ENCODE measurements at places on chromosomes 1 and 21.

GRCh38 chr1:56135069-56135863 is 444.1 kb downstream of the PLPP3 start:
- no peak for DNase-seq

GRCh38 chr1:42932442-42932941 is 26.2 kb downstream of the SLC2A1 start:
- DNase-seq: no peak

- DNase-seq: no peak
Observed at GRCh38 chr21:44590311-44590721, 2.0 kb downstream of the KRTAP10-6 start.

DNA sequence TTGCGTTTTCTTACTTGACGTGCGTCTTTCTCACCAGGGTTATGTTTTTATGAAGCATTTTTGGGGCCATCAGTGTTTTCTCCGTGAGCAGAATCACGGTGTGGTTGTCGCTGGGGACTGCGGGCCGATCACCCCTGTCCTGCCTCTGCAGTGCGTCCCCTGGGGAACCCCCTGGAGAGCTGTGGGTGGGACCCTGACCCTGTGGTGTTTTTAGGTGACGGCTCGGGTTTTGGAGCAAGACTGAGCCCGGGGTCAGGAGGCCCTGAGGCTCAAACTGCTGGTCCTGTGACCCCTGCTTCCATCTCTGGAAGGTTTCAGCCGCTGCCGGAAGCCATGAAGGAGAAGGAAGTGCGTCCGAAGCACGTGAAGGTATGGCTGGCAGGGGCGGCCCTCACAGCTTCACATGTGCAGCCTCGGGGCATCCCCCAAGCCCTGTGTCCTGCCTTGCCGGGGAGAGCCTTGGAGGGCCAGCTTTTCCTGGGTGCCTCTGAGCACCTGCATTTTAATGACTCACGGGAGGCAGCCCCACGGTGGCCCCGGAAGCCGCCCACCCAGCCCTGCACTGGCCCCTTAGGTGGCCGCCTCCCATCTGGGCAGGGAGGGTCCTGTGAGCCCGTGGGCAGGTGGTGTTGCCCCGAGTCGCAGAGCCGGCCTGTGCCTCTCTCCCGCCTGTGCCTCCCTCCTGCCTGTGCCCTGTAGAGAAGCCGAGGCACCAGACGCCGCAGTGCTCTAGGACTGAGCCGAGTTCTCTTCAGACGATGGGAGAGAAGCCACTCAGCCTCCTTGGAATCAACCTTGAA is 36.7 kb upstream of the DIP2A start:
- no peak for DNase-seq

GRCh38 chr1:244836135-244836521 is 670 bp downstream of the COX20 start:
- DNase-seq: peak; percentile 25

- DNase-seq: no peak
Observed at GRCh38 chr1:20834192-20834591, 47.1 kb upstream of the HP1BP3 start.

GRCh38 chr21:26783466-26784195 is 61.6 kb downstream of the ADAMTS1 start:
- DNase-seq: no peak

DNA sequence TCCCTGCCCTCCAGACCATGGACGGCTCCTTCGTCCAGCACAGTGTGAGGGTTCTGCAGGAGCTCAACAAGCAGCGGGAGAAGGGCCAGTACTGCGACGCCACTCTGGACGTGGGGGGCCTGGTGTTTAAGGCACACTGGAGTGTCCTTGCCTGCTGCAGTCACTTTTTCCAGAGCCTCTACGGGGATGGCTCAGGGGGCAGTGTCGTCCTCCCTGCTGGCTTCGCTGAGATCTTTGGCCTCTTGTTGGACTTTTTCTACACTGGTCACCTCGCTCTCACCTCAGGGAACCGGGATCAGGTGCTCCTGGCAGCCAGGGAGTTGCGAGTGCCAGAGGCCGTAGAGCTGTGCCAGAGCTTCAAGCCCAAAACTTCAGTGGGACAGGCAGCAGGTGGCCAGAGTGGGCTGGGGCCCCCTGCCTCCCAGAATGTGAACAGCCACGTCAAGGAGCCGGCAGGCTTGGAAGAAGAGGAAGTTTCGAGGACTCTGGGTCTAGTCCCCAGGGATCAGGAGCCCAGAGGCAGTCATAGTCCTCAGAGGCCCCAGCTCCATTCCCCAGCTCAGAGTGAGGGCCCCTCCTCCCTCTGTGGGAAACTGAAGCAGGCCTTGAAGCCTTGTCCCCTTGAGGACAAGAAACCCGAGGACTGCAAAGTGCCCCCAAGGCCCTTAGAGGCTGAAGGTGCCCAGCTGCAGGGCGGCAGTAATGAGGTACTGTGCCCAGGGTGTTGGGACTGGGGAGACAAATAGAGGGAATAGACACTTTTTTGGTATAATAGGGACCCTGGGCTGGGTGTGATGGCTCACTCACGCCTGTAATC is 1.0 kb downstream of the ZBTB48 start:
- no peak for DNase-seq

- no peak for DNase-seq
Observed at GRCh38 chr1:190588424-190588823, 110.8 kb upstream of the BRINP3 start.

- DNase-seq: no peak
Observed at GRCh38 chr1:67316180-67316902, 8.7 kb downstream of the IL12RB2 start.

- no peak for DNase-seq
Observed at GRCh38 chr1:223473601-223474344, 80.6 kb downstream of the CCDC185 start.

GRCh38 chr1:28516518-28516956 is 10.7 kb downstream of the RCC1 start:
- no peak for DNase-seq

- DNase-seq: no peak
Observed at GRCh38 chr1:208172423-208173145, 71.6 kb downstream of the PLXNA2 start.

DNA sequence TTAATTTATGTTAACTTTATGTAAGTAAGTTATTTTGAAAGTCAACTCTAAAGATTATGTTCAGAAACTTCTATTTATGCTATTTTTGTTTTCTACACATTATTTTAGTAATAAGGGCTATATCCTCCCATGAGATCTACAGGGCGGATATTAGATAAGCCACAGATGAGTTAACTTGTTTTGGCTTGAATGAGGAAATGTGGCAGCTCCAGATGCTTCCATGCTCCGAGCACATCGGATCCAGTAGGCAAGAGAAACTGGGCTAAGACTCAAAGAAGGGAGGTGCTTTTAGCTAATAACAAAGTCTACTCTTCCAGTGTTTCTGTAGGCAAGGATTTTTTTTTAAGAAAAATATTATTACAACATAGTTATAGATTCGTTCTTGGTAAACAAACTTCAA is 20.0 kb upstream of the LAMC1 start:
- no peak for DNase-seq

DNA sequence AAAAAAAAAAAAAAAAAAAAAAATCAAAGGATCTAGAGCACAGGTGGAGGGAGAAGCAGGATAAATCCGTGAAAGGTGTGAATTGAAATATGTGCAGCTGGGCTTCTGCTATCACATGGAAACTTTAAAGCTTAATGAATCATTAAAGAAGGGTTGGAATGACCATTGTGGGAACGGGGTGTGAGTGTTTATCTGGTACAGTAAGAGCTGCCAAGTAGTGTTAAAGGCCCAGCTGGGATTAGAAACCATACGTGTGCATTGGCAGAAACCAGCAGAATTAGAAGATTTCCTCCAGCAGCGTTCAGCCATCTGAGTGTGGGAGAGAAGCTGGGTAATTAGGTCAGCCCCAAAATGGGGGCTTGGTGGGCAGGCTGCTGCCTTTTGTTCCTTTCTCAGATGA is 13.5 kb downstream of the FALEC start:
- no peak for DNase-seq

DNA sequence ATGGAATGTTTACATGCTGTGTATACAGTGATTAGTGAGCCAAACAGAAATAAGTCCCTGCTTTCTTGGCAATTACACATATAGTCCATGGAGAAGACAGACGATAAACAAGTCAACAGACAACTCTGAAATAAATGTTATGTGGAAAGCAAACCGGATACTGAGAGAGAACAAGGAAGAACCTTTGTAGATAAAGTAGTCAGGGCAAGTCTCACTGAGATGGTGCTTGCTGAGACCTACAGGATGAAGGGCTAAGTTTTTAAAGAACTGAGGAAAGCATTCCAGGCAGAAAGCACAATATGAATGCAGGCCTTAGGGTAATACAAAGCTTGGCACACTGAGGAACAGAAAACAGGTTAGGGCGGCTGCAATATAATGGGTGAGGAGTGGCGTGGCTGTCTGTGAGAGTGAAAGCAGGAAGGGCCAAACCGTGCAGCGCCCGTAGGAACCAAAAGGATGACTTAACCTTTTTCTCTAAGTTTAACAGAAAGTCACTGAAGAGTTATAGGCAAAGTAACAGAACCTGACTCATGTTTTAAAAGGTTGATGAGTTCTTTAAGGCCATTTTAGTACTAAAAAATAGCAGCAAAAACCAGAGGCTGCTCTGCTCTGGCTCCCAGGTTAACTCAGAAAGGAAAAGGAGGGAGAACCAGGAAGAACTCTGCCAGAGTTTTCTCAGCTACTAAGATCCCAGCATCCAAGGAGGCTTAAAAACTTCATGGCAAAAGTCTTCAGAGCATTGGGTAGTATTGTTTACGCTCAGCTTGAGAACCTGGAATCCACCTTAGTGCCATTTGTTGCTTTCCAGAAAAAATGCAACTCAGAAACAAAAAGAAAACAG is 8.7 kb upstream of the TTF2 start:
- DNase-seq: peak; percentile 39

DNA sequence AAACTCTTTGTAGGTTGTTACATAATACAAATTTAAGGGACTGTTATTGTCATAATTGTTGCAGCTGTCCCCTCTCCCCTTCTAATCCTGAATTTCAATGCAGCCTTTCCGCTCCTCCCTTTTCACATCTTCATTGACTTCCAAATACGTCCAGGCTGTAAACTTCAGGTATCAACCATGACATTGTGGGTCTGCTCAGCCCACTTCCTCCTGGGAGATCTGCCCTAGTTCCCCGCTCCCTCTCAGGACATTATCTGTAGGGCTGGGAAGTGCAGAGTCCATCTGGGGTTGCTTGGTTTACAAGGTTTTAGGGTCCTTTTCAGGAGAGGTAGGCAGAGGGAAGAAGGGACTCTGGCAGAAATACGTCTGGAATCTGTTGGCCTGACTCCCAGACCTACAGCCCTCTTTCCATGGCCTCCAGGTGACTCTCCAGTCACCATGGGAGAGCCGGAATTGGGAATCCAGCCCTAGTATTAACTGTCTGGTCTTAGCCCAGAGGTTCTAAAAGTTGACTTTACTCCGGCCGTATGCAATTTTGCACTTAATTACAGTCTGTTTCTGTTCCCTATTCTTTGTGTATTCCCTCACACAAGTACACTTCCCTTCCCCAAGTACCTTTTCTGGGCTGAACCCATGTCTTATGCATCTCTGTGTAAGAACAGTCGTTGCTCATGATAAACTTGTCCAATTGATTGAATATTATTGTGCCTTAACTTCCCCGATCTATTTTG is 4.7 kb upstream of the DENND2D start:
- DNase-seq: no peak

GRCh38 chr21:45973475-45974072 is 8.0 kb upstream of the COL6A1 start:
- DNase-seq: peak; percentile 81

DNA sequence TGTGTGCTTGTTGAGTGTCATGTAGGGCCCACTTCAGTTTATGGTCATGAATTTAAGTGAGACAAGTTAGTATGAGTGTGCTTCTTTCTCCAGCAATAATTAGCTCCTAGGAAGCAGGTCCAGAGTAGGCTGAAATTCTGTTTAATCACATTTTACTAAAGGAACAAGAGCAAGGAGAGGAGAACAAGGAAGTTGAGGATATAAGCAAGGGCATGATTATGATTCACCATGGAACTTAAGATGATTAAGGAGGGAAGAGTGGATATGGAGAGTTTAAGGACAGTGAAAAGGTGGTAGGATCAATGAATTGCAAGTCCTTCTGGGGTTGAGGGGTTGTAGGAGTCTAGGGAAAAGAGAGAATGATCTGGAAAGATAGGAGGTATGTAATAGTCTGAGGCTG is 3.1 kb upstream of the DIPK1A start:
- DNase-seq: no peak

GRCh38 chr1:203589171-203589570 is 37.5 kb upstream of the ATP2B4 start:
- DNase-seq: no peak

GRCh38 chr1:157496121-157496526 is 56.2 kb downstream of the FCRL5 start:
- peak; percentile 10 for DNase-seq

DNA sequence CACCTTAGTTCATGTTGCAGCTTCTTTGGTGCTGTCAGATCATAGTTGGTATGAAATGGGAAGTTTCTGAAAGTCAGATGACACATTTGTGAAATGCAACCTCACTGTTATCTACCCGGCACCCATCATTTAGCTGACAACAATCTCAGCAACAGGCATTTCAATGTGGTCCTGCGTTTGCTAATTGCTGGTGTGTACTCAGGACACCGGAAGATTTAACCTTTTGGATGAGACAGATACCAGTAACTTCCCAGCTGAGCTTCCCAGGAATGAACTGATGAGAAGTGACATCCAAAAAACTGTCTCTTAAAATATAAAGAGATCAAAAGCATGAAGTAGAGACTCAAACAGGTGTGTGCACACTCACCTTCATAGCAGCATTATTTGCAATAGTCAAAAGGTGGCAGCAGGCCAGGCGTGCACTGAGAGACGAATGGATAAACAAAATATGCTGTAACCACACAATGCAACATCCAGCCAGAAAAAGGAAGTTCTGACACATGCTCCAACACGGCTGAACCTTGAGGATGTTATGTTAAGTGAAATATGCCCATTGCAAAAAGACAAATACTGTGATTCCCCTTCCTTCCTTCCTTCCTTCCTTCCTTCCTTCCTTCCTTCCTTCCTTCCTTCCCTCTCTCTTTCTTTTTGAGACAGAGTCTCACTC is 7.9 kb upstream of the CLDN14 start:
- no peak for DNase-seq

DNA sequence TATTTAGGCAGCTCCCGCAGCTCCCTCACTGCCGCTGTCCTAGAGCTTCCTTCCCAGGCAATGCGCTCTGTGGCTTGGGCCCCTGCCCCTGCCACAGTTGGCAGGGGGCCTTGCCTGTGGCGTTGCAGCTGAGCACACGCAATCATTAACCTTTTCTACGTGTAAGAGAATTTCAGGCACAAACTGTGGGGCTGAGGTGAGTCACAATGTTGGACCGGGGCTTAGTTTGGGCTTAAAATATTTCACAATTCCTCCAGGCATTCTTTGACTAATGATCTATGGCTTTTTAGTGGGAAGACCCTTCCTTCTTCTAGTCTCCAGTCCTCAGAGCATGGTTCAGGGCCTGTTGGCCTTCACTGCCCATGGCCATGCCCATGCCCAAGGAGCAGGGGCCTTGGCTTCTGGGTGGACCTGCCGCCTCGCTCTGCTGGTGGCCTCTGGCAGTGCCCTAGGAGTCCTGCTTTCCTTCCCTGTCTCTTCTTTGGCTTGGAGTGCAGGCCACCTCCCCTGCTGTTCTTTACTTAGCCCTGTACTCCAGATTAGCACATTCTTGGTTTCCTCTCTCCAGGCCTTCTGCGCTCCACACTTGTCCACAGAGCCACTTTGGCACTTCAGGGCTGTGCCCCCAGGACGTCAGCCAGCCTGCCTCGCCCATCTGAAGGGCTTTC is 39.2 kb downstream of the MAPKAPK2 start:
- no peak for DNase-seq

All from stimulated activated CD4-positive, alpha-beta T cell treated with anti-CD3 and anti-CD28 coated beads, Interleukin-2, amount 100 ng/mL, for 24 hours (primary cell).